A549 (cell line): ENCODE measurements at places on chromosomes 13 and 19.

- DNase-seq: no peak
These were observed 5.2 kb upstream of the MLNR start for GRCh38 chr13:49214917-49215376.

DNA sequence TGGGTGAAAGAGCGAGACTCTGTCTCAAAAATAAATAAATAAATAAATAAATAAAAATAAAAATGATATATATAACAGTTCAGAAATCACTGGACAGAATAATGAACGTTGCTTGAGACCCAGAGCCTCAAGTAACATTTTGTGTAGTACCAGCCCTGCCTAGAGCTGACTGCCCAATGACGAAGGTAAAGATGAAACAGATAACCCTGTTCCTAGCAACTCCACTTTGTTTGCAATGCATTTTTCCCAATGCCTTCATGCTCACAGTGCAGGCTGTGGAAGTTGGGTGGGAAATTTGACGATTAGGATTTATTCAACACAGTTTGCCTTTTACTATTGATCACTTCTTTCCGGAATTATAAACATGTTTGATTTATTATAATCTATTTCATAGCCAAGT, 22.2 kb upstream of the FRY start:
- no peak for DNase-seq

DNA sequence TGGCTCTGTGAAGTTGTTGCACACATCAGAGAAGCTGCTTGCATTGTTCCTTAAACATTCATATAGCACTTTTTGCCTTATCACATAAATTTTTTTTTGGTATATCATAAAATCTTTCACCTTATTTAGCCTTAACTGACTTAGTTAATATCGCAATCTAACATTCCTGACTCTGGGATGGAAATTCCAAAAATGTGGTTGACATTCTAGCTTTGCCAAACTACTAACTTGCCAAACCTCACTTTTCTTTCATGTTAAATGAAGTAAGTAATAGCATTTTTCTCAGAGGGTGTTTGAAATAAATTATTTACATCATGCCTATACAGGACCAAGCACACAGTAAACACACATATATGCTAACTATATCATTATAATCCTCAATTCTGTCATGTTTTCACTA, 736.9 kb upstream of the PCDH9 start:
- DNase-seq: no peak

GRCh38 chr13:89554801-89555200, 1792.7 kb upstream of the MIR17HG start:
- no peak for DNase-seq

DNA sequence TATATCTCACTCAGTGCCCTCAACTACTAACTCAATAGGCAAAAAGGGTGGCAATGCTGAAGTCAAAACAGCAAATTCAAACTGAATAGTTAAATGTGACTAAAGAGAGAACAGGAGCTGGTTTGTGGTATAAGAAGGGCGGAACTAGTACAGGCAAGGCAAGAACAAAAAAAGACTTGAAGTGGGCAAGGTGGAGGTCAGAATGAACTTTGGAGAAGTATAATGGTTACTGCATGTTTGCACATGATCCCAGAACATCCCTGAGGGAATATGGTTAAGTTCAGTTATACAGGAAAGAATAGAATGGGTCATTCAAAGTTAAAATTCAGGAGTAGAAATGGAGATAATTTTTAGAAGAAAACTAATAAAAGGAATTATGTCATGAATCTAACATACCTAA, 85.5 kb downstream of the DIAPH3 start:
- no peak for DNase-seq

- no peak for DNase-seq
These were observed 274.1 kb upstream of the EDNRB start for GRCh38 chr13:78192716-78193115.

DNA sequence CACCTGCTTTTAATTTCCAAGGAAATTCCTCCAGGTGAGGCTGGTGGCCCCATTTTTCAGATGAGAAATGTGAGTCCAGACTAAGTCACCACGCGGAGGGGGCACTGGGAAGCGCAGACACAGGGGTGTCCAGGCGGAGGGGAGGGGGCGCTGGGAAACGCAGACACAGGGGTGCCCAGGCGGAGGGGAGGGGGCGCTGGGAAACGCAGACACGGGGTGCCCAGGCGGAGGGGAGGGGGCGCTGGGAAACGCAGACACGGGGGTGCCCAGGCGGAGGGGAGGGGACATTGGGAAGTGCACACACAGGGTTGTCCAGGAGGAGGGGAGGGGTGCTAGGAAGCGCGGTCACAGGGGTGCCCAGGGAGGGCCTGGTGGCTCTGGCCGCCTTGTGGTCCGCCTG, 3.5 kb downstream of the GRK1 start:
- no peak for DNase-seq

GRCh38 chr19:13118424-13119193, 545 bp downstream of the NACC1 start:
- DNase-seq: peak; percentile 47

DNA sequence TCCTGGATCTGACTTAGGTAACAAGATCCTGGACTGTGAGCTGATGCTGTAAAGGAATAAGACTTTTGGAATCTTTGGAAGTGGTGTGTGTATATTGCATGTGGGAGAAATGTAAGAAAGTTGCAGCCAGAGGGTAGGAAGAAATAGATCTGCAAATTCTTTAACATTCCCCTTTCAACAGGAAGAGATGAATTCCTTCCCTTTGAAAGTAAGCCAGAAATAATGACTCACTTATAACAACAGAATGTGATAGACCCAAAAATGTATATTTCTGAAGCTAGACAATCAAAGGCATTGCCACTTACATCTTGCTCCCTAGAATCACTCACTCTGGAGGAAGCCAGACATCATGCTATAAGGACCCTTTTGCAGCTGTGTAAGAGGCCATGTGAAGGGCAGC, 9.8 kb upstream of the SIAH3 start:
- no peak for DNase-seq

GRCh38 chr19:12092956-12093355, 28.4 kb downstream of the ZNF844 start:
- DNase-seq: no peak

- peak; percentile 81 for DNase-seq
These were observed 61.7 kb downstream of the COLGALT1 start for GRCh38 chr19:17616961-17617806.

- no peak for DNase-seq
These were observed 127.8 kb downstream of the CRYL1 start for GRCh38 chr13:20397896-20398295.

- DNase-seq: peak; percentile 19
These were observed 518 bp downstream of the TFDP1 start for GRCh38 chr13:113584870-113585671.

GRCh38 chr13:113535381-113535781, 44.9 kb upstream of the DCUN1D2 start:
- no peak for DNase-seq

GRCh38 chr19:15828121-15828610, 12.7 kb upstream of the OR10H1 start:
- DNase-seq: no peak

- no peak for DNase-seq
These were observed 14.7 kb downstream of the GARRE1 start for GRCh38 chr19:34269081-34269480.

- no peak for DNase-seq
These were observed 10.6 kb downstream of the FZR1 start for GRCh38 chr19:3516675-3517207.

- no peak for DNase-seq
These were observed at the start of gene RSPH6A for GRCh38 chr19:45814851-45815480. RSPH6A (minus strand) TSS chr19:45815308; CDS start chr19:45815176, 132 bp downstream.

GRCh38 chr13:95073747-95074311, 227.4 kb downstream of the ABCC4 start:
- no peak for DNase-seq

DNA sequence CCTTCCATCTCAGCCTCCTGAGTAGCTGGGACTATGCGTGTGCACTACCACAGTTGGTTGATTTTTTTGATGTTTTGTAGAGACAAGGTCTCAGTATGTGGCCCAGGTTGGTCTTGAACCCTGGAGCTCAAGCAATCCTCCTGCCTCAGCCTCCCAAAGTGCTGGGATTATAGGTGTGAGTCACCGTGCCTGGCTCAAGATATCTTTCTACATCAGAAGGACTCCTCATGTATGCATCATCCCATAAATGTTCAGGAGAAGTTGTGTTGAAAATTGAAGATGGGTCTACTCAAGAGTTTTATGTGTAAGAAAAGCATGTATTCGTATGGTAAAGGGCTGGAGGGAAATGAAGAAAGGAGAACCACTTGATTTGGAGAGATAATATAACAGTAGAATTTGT, 71.8 kb upstream of the STK24 start:
- no peak for DNase-seq

DNA sequence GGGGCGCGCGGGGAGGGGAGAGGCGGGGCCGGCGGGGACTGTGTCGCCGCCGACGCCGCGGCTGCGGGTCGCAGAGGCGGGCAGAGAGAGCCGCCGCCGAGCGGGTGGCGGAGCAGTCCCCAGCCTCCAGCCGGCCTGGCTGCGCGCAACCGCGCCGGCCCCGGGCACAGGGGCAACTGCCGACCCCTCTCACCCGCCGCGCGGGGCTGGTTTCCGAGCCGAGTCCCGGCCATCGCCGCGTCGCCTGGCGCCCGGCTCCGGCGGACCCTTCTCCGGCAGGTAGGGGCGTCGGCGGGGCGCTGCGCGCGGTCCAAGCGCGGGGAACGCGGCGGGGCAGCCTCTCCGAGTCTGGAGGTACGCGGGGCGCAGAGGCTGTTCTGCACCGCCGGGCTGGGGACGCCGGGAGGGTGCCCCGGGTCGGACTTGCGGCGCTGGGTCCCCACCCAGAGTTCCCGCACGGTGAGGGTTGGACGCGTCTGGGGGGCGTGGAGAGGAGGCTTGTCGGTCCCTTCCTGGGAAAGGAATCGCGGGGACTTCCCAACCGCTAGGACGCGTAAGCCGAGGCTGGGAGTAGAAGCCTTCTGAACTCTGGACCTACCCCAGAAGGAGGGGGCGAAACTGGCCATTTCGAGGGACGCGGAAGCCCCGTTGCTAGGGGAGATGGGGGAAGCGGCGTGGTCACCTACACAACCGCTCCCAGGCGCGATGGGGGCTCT, 133.6 kb upstream of the MYO16 start:
- peak; percentile 16 for DNase-seq

DNA sequence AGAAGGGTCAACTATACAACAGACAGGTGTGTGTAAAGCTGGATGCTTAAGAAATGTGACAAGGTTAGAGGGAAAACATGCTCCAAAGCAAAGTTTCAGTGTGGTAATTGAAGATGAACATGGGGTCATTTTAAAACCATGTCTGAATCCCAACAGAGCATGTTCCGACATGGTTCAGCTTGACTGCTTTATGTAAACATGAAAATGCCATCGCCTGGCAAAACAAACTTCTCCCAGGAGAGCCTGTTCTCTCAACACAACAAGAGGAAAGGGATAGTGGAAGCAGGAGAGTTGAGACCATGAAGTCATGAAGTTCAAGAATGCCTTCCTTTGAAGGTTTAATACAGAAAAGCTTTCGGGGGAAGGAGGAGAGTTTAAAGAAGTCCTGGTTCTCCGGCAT, 85.8 kb downstream of the EPSTI1 start:
- no peak for DNase-seq

- DNase-seq: no peak
These were observed 16.9 kb downstream of the IZUMO4 start for GRCh38 chr19:2113439-2114211.

- DNase-seq: peak; percentile 44
These were observed 29.5 kb upstream of the ANKRD10 start for GRCh38 chr13:110944121-110944967.

DNA sequence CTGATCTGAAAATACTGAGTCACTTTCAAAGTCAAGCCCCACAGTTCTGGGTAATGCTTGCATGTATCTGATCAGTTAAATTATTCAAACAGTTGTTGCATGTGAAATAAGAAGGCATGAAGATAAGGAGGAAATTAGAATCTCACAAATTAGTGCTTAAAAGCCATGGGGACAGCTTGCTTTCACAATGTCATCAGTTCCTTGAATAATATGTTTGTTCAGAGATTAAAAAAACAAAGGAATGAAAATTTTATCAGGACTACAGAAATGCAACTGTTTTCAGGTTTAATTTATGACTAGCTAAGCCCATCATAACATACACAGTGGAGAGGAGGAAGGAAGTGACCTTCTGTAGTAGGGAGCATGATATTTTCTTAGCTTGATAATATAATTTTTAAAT, 150.1 kb downstream of the OXGR1 start:
- DNase-seq: no peak

DNA sequence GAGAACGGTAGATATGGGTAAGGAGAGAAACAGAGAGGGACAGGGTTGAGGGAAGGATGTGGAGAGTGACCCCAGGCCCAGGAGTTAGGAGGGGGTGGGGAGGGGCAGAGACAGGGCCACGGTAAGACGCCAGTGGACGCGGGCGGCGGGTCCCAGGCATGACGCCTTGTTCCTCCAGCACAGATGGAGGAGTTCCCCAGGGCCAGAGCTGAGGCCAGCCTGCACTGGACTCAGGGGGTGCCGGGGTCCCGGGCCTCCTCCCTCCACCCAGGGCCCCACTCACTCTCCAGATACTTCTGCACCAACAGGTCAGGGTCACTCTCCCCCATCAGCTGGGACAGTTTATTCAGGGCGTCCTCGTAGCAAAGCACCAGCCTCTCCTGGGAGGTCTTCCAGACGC, 22.0 kb upstream of the EMP3 start:
- DNase-seq: no peak

DNA sequence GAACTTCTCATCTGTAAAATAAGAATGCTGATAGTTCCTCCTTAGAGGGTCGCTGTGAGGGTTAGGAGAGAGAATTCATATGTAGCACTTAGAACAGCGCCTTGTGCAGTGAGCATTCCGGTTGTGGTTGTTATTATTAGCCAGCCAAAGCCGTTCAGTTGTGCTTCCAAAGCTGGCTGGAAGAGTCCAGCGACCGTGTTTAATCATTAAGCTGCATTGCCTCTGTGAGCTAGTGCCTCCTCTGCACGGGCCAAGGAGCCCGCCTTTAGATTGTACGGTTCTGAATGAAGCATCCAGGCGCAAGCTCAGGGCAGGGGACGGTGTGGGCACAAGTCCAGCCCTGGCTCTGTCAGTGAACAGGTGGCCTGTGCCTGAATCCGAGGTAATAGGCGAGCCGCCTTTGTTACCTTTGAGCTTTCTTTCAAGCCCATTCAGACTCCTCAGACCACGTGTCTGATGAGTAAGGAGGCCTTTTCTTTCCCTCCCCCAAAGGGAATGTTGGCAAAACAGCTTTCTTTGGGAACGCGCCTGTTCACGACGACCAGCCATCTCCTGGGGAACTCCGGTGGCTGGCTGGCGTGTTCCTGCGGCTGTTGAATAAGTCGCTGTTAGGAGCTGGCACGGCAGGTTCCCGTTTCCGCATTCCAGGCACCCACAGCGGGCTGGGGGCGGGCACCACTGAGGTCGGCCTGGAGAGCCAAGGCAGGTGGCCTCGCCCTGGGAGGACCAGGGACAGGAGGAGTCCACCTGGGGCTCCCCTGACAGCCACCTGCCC, 25.1 kb downstream of the SIPA1L3 start:
- DNase-seq: peak; percentile 96
